Mucosa of gallbladder (tissue), 1 donor: ENCODE measurements at places on chromosomes 5 and 9.

GRCh38 chr5:94700592-94700991 lies 82.1 kb downstream of the SLF1 start:
- no peak for DNase-seq

- no peak for DNase-seq
Observed at GRCh38 chr5:143890487-143890886, 78.5 kb downstream of the HMHB1 start.

GRCh38 chr9:94656200-94656599 lies 16.9 kb upstream of the FBP1 start:
- no peak for DNase-seq

DNA sequence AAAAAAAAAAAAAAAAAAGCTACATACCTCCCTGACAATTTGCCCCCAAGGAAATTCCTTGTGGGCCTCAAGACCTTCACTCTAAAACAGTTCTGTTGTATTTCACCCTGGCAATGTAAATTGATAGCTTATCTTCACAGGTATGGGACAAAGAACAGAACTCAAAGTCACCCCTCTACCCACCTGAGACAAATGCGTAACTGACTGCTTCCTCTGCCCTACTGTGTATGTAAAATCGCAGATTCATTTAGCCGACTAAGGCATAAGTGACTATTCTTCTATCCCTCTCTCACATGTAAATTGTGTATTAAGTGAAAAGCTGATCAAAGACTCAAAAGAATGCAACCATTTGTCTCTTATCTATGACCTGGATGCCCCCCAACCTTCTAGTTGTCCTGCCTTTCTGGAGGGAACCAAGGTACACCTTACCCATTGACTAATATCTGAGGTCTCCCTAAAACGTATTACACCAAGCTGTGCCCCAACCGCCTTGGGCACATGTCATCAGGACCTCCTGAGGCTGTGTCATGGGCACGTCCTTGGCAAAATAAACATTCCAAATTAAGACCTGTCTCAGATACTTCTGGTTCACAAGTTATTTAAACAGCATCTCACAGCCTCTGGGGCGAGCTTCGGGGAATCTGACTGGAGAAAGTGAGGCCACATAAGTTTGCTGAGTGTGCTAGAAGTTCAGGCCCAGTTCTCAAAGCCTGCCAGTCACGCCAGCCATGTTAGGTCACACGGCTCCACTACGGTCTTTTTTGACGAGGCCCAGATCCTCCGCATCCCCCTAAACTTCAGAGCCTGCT lies 954 bp downstream of the TBCA start:
- DNase-seq: no peak
